ENCODE measurements at places on chromosomes 16 and 17.

DNA sequence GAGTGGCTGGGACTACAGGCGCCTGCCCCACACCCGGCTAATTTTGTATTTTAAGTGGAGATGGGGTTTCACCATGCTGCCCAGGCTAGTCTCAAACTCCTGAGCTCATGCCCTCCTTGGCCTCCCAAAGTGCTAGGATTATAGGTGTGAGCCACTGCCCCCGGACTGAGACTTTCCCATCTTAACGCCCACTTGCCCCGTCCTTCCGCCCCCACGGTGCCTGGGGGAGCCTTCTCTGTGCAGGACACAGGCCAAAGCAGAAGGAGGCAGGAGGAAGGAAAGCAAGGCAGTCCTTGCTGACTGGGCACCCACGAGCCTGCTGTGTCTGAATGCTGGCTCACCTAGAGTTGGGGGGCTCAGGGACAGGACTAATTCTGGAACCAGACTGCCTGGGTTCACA is 17.6 kb upstream of the GNG13 start:
- DNase-seq = no peak

DNA sequence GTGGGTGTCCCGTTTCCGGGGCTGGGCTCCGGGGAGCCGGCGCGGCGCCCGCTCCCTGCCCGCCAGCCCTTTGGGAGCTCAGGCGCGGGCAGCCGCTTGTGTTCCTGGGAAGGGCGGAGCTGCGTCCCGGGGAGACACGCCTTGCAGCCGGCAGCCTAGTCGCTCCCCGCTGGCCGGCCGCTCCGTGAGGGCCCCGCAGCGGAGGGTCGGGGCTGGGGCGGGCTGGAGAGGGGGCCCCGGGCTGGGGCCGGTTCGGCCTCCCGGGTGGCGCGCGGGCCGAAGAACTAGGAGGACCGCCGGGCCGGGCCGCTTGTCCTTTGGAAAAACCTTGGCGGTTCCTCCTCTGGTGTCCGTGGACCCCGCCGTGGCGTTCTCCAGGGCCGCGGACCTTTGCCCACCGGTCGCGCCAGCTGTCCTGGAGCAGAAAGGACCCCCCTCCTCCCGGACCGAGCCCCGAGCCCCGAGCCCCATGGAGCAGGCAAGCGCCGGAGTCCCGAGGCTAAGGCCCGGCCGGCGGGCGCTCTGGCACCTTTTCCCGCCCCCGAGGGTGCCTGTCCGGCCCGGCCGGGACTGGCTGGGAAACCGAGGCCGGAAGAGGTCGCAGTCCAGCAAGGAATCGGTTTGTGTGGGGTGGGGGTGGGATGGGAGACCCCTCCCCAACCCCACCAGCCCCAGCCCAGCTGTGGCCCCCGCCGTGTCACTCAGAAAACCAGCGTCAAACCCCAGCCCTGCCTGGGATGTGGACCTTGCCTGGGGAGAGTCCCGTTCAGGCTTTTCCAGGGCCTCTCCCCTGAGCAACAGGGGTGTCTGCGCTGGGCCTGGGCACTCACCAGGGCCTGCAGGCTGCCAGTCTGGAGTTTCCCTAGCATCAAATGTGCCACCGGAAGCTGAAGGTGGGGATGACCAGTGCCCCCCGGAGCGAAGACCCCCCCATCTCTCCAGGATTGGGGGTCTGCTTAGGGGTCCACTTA is 6.8 kb upstream of the TBC1D3B start:
- DNase-seq = peak; percentile 67

- DNase-seq = no peak
These were observed at the start of gene P2RX1 for GRCh38 chr17:3915995-3916696. P2RX1 (minus strand) TSS chr17:3916465; CDS start chr17:3916225, 240 bp downstream.

- no peak for DNase-seq
These were observed 144.5 kb downstream of the CDH11 start for GRCh38 chr16:64977206-64977920.

DNA sequence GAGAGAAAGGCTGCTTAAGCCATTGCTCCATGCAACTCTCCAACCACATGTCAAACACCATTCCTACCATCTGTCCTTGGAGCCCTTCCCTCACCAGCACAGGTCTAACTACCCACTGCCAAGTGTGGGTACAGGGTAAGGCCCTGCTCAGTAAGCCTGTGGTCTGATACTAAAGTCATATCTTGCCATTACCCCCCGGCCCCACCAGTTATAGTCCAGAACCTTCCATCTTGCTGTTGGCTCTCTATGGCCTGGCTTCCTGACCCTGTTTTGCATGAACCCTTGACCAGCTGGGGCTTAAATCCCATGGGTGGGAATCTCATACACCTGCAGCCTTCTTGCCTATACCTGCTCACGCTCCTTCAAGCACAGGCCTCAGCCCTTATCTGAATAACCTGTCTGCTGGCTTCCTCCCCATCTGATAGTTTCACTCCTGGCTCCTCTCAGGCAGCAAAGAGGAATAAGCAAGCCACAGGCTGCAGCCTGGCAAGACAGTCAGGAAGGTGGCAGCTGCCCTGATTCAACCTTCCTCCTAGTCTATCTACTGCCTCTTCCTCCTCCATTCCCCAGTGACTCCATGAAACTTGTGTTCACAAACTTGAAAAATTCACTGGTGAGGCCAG is 64.1 kb downstream of the ZFHX3 start:
- DNase-seq = no peak

DNA sequence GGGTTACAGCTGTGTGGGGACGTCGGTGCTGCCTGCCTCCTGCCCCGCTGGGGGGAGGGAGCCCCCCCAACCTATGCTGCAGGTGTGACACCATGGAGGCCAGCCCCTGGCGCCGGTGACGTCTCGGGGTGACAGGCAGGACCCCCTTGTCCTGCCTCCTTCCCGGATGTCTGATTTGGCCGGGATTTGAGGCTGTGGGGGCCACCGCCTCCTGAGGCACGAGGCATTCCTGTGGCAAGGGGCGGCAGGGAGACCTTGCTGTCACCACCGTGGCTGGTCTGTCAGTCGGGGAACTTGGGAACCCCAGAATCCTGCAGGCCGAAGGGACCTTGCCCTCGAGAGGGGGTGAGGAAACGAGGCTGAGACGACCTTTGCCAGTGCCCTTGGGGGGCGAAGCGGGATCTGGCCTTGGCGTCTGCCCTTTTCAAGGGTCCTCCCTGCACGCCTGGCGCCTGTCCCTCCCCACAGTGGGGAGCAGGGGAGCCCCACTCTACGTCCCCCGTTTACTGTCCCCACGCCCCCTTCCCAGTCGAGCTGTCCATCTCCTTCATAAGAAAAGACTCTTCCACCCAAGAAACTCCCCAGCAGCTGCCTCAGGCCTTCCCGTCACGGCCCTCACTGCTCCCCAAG is 74.4 kb downstream of the METRNL start:
- no peak for DNase-seq

GRCh38 chr17:65332375-65332774 is 195.2 kb downstream of the RGS9 start:
- peak; percentile 69 for DNase-seq

GRCh38 chr16:28561557-28562187 is 8.0 kb downstream of the SGF29 start:
- no peak for DNase-seq

DNA sequence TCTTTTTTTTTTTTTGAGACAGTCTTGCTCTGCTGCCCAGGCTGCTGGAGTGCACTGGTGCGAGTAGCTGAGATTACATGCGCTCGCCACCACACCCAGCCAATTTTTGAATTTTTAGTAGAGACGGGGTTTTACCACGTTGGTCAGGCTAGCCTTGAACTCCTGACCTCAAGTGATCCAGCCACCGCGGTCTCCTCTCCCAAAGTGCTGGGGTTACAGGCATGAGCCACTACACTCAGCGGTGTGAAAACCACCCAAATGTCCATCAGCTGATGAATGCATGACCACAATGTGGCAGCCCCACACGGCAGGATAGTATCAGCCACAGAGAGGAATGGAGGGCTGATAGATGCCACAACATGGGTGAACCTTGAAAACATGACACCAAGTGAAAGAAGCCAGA is 2.1 kb downstream of the P2RX5 start:
- DNase-seq = no peak

GRCh38 chr16:72129976-72130656 is 36.5 kb downstream of the DHX38 start:
- DNase-seq = no peak

DNA sequence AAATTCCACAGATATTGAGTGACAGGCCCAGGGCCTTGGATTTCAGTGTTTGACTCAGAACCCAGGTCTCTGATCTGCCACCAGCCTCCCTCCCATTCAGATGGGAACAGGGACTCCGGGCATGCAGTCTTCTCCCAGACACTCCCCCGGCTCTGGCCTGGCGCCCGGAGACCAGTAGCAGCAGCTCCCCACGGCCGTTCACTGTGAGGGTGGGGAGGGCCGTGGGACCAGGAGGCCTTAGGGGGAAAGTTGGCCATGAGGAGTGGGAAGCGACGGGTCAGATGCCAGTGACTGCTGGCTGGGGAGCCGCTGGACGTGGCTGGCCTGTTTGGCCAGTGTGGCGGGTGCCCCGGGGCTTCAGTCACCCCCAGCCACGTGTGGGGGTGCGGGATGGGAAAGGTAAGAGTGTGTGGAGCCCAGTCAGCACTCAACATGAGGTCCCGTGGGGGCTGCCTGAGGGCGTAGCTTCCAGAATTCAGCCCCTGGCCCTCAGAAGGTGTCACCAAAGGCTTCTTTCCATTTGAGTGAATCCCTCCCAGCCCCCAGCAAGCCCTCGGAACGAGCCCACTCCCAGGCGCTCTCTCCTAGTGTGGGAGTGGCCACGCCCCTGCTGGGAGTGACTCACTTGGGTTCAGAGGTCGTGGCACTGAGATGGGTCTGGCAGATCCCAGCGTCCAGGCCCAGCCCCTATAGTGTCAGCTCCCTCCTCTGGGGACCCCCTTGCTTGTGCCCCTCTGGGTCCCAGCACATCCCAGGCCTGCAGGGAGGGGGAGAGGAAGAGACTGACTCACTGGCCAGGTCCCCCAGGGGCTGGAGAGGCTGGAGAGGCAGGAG is 309.4 kb downstream of the SEC14L1 start:
- DNase-seq = peak; percentile 63

All from iris pigment epithelial cell (primary cell).